Uterus (tissue), 4 donors: ENCODE measurements at places on chromosomes 11 and 22. TPM values are rescaled to one million over a fixed set of nuclear protein-coding genes. Genes with fewer than 3 reads are reported as not detected.

- DNase-seq: no peak
Measured at GRCh38 chr11:114776956-114777355, 98.6 kb downstream of the NXPE2 start.

GRCh38 chr11:65625628-65626342, 10.2 kb downstream of the PCNX3 start:
- DNase-seq: no peak

PRAME gene
- 0.41 TPM for total RNA-seq

DNA sequence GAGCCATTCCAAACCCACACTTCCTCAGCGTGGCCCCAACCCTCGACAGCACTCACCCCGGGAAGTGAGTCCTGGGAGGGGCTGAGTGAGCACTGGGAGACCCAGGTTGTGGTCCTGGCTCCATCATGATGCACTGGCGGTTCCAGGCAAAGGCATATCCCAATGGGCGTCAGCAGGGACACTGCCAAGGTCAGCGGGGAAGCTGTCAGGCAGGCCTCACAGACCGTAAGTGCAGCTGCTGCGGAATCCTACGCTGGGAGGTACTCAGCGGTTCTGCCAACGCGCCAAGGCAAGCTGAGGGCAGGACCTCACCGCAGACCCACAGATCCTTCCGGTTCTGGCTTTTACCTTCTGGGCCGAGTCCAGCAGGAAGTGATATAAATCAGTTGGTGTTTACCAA, 1.4 kb upstream of the GAL3ST1 start:
- no peak for DNase-seq

DNA sequence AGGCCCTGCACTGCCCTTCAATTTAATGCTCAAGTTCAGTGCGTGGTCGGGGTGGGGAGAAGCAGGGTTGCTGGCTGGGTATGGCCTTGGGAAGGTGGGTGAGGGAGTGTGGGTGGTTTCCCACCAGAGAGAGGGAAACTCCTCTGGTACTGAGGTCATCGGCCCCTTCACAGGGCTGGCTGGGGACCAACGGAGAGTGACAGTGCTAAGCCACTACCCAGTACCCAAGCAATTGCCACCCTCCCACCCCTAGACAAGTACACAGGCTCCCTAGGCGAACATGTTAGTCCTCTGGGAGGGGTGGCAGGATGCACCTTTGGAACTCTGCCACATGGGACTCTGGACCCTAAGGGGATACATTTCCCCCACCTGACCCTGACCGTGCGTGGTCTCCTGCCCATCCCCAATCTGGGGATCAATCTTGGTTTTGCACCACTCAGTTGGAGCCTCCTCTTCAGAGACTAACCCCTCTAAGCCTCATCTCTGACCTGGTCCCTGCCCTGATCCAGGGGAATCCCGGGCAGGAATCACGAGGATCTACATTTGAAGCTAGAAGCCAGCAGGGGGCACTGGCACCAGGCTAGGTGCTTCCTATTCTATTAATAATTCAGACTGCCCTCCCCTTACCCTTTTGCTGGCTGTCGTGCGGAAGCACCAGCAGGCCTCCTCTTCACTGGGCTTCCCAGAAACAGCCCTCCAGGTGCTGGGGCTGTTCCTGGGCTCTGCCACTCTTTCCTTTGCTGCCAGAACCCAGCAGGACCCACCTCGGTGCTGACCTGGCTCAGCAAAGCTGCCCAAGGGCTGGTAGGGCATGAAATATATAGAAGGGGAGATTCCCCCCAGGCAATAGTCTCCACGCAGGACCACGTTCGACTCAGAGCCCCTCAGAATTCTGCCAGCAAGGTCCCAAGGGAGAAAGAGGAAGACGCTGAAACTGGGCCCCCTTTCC, 377.7 kb downstream of the TENM4 start:
- no peak for DNase-seq

PAMR1 gene
- total RNA-seq: 26.8 TPM

DNA sequence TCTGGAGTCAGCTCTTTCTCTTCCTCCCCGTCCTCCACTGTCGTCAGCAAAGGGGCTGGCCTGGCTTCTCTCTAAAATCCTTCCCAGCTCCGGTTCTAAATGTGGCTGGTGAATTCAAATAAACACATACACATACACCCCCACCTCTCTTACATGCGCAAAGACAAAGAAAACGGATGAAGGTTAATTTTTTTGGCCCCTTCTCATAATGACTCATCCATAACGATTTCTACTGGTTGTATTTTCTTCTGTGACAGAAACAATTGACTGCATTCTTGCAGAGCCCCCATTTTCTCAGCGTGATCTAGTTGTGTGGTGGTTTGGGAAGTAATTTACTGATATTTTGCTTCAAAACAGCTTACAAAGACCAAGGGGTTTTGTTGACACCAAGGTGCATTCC, 130.0 kb upstream of the NTM start:
- DNase-seq: no peak
